ENCODE measurements at places on chromosomes 1 and 21. TPM values are rescaled to one million over a fixed set of nuclear protein-coding genes. Genes with fewer than 3 reads are reported as not detected.
A peak's percentile ranks its signal among the peaks of the same experiment; 100 is the strongest.

GRCh38 chr1:9613625-9614299, 25.1 kb downstream of the TMEM201 start:
- DNase-seq: no peak

FAM72B gene
- polyA plus RNA-seq: 0.73 TPM

DNA sequence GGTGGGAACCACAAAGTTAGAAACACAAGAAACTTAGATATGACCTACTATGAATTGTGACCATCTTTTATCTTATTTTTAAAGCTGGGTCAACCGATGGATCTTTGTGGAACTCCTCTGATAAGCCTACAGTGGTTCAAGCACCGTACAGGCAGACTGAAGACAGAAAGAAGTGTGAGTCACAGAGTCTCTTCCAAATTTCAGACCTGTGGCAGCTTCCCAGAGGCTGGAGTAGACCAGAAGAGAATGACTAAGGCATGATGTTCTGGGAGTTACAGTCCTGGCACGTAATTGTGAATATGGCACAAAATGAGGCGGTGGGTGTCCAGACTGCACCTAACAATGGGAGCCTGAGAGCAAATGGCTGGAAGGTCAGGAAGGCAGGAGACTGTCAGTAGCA, 70.0 kb downstream of the LMO4 start:
- DNase-seq: no peak

DNA sequence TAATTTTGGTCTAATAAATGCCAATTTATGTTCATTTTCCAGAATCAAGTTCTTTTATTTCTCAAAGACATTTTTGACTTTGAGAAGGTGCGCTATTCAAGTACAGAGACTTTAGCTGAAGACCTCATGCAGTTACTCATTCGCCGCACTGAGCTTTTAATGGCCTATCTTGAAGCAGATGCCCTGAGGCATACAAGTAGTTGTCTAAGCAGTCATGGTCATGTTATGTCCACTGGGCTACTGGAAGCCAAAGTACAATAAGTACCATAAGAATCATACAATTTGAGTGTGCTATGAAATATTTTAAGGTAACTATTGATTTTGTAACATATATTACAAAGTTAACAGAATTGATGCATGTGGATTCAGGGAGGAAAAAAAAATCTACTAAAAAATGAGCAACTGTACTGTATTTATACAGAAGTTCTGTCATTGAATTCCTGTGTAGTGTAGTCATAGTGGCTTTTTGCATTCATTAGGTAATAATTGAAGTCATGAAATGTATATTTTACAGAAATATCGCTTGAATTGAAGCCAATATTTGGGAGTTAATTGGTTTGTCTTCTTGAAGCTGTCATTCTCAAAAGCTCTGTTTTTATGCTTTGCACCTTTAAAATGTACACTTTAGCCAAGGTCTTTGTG, 13.5 kb upstream of the NEXN start:
- no peak for DNase-seq

TSTD1 gene
- polyA plus RNA-seq: 9.9 TPM

DNA sequence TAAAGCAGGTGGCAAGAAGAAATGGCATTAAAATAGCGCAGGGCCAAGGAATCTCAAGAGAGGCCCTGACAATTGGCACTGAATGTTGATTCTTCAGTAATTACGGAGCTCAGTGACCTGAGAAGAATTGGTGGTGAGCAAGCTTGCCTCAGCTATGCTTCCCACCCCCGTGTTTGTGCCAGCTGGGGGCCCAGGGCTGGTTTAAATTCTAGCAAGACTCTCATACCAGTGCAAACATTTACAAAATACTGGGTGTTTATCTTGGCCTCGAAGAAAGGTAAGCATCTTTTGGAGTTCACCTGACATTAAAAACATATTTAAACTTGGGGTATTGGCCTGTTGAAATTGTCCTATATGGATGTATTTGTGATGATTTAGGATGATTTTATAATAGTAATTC, 296.7 kb upstream of the USP25 start:
- DNase-seq: no peak

DNA sequence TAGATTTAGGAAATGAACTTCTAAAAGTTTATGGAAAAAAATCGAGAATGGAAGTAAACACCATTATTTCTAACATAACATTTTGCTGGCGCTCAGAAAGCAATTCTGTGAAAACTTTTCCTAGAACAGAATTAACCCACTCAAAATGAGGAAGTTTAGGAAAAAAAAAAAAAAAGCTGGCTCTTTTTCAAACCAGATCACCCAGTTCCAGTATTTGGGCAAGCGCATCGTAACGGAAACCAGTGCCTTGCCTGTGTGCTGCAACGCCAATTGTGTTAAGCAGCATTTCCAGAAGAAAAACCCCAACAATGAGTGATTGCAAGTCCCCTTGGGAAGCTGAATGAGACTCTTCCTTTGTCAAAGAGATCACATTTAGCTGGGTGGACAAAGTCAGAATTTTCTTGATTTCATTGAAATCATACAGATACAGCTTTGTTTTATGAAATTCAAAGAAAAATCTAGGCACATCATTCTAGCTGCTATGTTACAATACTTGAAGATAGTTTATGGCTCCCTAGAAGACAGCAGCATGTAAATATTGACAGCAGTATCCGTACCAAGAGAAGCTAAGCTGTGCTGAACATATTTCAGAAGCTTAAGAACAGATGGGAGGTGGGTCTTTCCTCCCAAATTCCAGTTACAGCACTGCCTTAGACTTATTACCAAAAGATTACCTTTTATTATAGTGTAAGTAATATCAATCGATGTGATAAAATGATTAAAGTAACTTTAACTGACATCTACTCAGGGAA, 113.4 kb downstream of the ERG start:
- peak; percentile 69 for DNase-seq
